H9 (cell line): ENCODE measurements at places on chromosomes 13 and 19.

DNA sequence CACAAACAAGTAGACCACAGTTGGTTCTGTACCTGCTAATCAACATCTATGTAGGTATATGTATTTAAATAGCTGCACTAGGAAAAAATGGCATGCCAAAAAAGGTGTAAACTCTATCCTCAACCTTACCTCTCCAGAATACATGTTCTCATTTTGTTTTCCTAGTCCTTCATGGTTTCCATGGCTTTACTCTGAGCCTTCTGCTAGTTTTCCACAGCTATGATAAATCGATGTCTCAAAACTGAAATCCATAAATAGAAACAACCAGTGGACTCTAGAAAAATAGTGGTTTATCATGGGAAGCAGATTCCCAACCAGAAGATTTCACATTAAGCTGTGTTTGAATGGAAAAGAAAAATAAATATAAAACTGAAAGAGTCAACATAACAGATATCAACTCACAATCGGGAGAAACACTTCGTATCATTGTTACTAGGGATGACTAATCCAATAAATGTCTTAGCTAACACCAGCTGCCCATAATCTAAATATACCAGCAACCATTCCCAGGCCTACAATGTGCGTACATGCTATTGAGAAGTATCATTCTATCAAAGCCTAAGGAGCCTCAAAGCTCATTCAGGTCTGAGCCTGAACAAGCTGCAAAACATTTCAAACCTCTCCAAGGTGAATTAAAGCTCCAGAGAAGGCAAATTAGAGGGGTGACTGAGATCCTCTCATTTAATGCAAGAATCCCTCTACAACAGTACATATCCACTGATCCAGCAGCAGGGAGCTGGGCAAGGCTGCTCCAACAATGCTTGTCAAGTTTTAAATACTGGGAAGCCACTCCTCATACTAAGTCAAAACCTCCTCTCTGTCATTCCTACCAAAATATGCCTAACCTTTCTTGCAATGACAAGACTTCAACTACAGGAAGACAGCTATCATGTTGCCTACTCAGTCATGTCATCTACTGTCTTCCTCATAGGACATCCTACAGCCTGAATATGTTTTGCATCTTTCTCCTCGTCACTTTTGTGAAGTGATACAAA, 90.2 kb downstream of the KCTD12 start:
- DNase-seq: no peak

DNA sequence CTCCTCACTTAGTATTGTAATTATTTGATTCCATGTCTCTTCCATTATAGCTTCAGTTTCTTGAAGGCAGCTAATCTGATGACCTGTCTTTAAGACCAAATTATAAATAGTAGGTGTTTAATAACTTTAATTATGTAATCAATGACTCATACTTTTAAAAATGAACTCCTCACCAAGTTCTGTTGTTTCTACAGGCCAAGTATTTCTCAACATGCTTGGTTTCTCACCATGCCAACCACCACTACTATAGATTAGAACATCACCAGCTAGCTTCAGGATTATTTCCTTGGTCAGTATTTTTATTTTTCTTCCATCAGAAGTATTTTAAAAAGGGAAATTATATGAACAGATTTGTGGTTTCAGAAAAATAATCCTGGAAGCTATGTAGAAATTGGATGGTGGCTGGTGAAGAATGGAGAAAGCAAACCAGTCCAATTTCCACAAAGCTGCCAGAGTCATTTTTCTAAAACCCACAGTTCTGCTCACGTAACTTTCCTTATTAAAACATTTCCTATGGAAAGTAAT, 237.7 kb upstream of the DACH1 start:
- DNase-seq: no peak

GRCh38 chr19:35306473-35307246, 14.7 kb downstream of the MAG start:
- DNase-seq: peak; percentile 66

DNA sequence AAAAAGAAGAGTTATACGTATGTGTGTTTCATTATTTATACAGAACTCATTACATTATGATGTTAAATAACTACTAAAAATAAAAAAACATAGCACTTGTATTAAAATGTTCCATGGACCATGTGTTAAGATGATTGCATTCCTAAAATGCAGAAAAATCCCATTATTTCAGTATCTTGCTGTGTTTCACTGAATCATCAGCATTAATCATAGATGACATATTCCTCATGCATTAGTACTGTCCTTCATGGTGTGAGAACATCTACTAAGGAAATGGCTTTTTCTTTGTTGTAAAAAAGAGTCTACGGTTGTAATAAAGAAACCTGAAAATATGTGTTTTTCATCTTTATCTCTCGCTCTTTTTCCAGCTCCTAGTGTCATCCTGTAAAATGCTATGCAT, 416.5 kb downstream of the FGF14 start:
- no peak for DNase-seq

DNA sequence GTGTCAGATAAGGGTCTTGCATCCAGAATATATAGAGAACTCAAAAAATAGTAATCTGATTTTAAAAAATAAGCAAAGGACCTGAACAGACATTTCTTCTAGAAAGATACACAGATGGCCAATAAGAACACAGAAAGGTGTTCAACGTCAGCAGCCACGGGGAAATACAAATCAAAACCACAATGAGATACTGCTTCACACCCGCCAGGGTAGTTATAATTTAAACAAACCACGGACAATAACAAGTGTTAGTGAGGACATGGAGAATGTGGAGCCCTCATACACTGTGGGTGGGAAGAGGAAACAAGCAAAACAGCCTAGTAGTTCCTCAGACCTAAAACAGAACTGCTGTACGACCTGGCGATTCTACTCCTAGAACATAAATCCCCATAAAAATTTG, 26.7 kb upstream of the NAPA start:
- no peak for DNase-seq

GRCh38 chr19:31444931-31445330, 95.7 kb upstream of the TSHZ3 start:
- no peak for DNase-seq

- DNase-seq: no peak
Observed at GRCh38 chr19:38918526-38918925, 6.5 kb upstream of the CCER2 start.

DNA sequence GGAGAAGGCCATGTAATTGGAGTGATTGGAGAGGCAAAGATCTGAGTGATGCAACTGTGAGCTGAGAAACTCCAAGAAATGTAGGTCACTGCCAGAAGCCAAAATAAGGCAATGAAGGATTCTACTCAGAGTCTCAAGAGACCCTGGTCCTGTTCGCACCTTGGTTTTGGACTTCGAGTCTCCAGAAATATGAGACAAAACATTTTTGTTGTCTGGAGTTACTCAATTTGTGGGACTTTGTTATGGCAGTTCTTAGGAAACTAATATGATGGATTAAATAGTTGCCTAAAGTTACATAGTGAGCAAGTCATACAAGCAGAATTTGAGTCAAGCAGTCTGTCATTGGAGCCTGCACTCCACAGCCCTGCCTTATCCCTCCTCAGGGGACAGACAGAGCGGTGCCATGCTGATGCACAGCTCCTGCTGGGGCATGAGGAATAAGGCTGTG, 104.2 kb downstream of the ITGBL1 start:
- DNase-seq: no peak

DNA sequence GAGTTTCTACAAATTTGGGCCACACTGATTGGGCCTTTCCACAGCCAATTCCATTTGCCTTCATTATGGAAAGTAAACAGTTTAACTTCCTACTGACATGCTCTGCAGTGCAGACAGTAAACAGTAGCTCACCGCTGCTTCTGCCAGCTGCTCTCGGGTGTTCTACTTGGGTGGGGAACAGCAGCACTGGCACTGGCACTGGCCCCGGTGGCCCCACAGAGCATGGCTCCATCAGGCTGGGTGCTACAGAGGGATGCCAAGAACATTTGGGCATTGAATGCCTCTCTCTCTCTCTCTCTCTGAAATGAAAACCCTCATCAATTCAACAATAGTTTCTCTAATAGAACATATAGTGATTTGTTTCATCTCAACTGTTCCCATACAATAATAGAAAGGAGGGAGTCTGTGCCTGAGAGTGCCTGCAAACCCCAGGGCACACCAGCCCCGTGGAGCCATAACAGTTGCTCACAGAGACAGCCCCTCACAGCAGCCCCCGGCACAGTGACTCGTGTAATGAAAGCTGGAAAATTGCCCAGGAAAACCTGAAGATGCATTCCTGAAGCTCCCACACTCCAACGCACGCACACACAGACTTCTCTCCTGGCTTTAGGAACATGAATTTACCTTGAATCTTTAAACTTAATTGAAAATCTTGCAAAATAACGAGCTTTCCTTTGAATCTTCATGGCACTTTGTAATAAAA, 38.2 kb upstream of the GJB6 start:
- no peak for DNase-seq

- DNase-seq: no peak
Observed at GRCh38 chr13:110285991-110286832, 20.7 kb downstream of the COL4A1 start.

DNA sequence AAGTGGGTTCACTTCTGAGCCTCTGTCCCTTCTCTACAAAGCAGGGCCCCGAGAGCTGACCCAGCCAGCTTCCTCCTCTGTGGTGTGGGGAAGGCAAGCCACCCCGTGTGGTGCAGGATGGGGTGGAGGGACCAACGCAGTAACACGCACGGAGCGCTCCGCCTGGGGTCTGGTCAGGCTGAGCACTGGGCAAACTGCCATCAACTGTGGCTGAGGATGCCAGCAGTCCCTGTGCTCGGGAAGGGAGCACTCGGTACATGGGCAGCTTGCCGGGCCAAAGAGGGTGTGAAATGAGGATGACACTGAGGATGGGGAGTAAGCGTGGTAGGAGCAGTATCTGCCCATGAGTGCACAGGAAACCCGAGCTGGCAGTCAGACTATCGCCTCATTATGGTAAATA, 7.6 kb upstream of the GMIP start:
- DNase-seq: no peak

GRCh38 chr13:30156826-30157615, 150.3 kb downstream of the KATNAL1 start:
- DNase-seq: no peak
